ENCODE measurements at places on chromosomes 2 and 18.

DNA sequence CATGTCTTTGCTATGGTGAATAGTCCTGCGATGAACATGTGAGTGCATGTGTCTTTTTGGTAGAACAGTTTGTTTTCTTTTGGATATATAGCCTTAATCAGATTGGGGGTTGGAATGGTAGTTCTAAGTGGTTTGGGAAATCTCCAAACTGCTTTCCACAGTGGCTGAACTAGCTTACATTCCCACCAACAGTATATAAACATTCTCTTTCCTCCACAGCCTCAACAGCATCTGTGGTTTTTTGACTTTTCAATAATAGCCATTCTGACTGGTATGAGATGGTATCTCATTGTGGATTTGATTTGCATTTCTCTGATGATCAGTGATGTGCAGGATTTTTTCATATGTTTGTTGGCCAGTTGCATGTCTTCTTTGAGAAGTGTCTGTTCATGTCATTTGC is 112.2 kb upstream of the SESTD1 start:
- no peak for DNase-seq

DNA sequence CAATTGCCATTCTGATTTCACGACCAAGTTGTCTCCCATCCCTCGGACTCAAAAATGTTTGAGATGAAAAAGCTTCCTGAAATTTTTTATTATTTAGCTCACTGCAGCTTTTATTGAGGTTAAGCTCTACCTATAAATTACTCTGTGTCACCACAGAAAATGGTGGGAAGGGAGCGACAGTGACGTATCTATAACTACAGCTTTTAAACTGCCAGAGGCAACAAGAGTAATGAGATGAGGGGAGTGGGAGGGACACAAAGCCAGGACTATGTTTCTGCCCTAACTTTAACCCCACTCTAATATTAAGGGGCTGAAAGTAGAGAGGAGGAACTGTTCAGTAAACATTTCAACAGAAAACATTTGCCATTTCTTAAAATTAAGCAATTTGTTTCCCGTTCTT is 37.4 kb downstream of the SMAD2 start:
- no peak for DNase-seq

DNA sequence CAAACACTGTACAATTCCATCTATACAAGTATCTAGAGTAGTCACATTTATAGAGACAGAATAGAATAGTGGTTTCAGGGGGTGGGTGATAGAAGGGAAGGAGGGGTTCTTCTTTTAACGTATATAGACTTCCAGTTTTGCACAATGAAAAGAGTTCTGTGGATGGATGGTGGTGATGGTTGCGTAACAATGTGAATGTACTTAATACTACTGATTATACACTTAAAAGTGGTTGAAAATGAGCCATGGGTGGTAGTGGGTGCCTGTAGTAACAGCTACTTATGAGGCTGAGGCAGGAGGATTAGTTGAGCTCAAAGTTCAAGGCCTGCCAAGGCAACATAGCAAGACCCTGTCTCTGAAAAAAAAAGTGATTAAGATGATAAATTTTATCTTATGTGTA is 85.8 kb downstream of the SETBP1 start:
- DNase-seq = no peak

DNA sequence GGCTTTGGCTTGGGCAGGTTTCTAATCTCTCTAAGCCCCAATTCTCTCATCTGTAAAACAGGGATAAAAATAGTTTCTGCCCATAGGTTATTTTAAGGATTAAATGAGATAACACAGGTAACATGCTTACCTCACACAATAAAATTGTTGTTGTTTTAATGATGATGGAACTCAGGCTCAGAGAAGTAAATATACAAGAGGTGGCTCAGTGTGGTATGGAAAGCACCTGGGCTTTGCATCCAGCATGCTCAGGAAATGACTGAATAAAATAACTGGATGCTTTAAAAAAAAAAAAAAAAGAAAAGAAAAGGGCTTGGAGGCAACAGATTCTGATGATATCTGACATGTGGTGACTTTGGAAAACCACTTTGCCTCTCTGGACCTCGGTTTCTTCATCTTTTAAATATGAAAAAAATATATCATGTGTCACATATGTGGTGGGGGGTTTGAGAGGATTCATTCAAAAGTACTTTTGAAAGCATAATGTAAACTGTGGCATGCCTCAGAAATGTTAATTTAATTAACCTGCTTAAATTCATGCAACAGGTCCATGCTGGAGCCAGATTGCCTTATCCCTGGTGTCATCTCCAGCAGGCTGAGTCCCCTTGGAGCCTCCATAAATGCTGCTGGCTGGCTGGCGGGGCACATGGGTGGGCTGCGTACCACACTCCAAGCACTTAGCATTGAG is 112.8 kb upstream of the CDC42EP3 start:
- no peak for DNase-seq

- no peak for DNase-seq
These were observed 62.5 kb downstream of the RPRM start for GRCh38 chr2:153416071-153416470.

DNA sequence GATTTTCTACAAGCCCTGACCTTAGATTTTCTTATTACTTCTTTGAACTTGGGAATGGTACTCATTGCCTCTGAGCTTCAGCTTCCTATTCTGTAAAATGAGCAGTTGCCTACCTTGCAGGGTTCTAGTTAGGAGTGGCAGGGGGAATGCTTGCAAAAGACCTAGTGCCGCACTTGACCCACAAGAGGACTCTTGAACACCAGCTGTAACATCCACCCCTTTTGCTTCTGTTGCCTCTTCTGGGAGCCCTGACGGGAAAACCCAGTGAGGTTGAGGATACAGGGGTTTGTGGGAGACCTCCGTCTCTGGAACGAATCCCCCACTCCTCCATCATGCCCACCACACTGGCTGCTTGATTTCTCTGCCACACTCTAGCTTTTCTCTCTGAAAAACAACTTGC is 27.1 kb upstream of the LBH start:
- DNase-seq = no peak

DNA sequence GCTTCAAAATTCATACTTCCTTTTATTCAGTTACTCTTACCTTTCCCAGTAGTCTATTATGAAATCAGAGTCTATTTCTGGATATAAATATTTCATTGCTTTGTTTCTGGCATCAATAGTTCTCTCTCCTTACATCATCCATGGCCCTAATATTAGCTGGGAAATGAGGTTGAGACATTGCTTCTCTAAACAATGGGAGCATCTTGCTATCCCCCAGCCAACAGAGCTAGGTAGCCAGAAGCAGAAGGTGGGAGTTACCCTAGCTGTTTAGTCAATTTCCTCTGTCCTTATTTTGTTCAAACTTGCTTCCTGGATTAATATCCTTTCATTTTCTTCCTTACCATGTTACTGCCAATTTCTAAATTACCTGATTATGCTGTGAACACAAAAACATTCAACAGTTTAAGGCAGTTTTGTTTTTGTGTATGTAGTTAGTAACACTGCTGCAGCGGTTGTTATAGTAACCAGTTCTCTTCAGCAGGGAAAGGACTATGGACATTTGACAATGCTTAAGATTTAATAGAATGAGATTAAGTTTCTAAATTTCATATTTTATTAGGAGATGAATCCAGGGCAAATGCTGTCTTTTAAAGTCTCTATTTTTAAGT is 160.5 kb upstream of the KCNJ3 start:
- no peak for DNase-seq

- no peak for DNase-seq
These were observed 21.7 kb upstream of the PHLPP1 start for GRCh38 chr18:62693659-62694058.

DNA sequence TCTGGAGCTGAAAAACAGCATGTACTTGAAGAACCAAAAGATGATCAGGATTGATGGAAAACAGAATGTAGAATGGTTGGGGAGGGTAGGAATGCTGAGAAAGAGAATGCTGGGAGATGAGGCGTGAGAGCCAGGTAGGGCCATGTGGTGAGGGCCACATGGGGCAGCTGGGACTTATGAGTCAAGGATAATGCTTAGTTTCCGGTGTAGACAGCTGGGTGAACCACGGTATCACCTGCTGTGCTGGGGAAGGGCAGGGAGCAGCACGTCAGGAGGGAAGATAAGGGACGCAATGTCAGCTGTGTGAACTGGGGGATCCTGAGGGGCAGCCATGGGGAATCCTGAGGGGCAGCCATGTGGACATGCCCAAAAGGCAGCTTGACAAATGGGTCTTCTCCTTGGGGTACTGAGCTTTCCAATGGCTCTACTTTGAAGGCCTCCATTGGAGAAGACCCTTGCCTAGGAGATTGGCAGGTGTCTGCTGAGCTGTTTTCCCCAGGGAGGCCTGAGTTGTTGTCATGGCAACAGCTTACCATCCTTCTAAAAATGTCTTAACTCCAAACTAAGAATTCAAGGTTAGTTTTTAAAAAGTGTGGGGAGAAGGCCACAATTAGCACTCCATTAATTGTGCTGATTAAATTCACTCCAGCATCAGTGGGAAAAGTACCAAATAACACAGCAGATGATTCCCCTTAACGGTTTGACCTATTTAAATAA is 51.1 kb downstream of the MTHFD2 start:
- no peak for DNase-seq

- no peak for DNase-seq
These were observed 110.9 kb downstream of the SS18 start for GRCh38 chr18:25979369-25980040.

- DNase-seq = peak; percentile 48
These were observed 1.0 kb upstream of the BMPR2 start for GRCh38 chr2:202375033-202375608.

DNA sequence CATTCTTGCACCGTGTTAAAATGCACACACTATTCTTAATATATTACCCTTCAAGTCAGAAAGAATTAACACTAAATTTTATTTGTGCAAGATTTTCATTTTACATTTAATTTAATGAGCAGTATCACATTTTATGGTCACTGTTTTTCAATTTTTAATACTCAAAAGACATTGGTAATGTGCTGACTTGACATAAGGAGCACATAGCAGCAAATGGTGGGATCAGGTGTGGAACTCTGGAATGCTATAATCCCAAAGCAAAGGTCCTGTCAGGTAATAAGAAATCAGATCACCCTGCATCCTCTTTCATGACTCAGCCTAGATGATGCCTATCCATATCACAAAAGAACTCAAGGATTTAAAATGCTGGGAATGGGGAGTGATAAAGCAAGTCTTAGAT is 55.6 kb upstream of the SPAG16 start:
- DNase-seq = no peak

DNA sequence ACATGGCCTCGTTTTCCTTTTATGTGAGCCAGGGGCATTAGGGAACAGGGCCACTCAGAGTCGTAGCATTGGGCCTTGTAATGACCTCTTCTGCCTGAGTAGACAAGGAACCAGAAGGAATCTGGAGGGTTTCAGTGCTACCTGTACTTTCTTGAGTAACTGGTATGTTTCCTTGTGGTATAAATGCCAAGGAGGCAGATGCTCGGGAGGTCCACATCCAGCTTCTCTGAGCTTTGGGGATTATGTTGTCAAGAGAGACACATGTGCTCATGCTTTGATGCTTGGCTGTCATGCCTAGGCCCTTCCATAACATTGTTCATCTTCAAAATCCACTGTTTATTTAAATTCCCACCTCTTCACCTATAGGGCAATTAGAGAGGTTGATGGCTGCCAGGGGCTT is 26.3 kb downstream of the FOSL2 start:
- DNase-seq = no peak
